ENCODE measurements at places on chromosomes 2 and 18.

DNA sequence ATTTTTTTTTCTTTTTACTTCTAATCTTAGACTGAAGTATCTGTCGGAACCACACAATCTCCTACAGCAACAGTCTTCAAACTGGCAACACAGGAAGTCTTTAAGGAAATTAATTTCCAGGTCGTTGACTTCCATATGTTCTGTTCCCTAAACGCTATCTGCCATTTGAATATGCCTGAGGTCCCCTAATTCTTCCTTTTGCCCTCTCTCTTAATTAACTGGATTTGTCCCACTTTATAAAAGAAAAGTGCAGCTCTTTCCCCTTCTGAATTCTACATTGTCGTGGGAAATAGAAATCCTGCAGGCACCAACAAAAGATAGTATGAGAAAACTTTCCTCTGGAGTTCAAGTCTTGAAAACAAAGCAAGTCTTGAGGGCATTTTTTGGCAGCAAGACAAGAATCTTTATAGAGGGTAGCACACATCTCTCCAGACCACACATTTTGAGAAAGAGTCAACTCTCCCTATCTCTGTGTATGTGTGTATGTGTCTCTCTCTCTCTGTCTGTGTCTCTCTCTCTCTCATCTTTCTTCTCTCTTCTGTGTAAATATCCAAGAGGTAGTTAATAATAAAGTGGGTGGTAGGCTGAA is 879.8 kb downstream of the SOCS6 start:
- no peak for DNase-seq

DNA sequence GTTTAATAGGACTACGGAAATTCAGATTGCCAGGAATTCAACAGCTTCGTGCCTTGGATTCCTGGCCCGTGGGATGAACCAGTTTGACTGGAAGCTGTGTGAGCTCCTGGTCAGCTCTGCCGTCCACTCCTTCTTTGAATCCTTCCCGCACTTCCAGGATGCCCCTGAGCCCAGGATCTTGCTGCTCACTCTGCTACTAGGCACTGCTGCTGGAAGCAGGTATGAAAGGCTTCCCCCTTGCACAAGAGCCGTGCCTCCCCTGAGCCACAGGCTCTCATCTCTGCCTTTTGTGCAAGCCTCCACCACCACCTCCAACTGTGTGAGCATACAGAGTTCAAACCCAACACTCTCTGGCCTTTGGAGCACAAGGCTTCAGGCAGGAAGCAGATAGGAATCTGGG is 34.9 kb downstream of the EN1 start:
- DNase-seq = no peak

- DNase-seq = no peak
Observed at GRCh38 chr18:72612894-72613533, 68.9 kb upstream of the CBLN2 start.

GRCh38 chr2:62589691-62590356 is 83.8 kb upstream of the TMEM17 start:
- DNase-seq = no peak

GRCh38 chr18:37176621-37176934 is 347.7 kb downstream of the KIAA1328 start:
- no peak for DNase-seq

DNA sequence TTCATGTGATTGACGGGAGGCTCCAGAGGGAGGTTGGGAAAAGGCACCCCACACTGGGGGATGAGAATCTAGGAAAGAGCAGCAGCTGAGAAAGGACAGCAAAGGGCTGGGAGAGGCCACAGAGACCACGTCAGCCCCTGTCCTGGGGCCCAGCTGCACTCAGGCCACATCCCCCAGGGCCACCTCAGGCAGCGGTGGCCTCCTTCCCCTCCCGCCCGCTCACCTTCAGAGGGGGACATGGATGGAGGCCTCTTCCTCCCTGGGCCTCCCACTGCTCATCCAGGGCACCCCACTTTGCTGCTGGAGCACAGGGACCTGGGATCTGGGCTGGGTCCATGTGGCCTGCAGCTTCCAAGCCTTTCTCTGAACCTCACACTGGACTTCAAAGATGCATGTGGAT is 199.8 kb upstream of the HDAC4 start:
- no peak for DNase-seq

- no peak for DNase-seq
Observed at GRCh38 chr2:221200184-221200839, 371.8 kb downstream of the EPHA4 start.

- DNase-seq = no peak
Observed at GRCh38 chr18:78731398-78732032, 248.1 kb upstream of the SALL3 start.

GRCh38 chr2:121469356-121469755 is 61.3 kb upstream of the RNU4ATAC start:
- no peak for DNase-seq

DNA sequence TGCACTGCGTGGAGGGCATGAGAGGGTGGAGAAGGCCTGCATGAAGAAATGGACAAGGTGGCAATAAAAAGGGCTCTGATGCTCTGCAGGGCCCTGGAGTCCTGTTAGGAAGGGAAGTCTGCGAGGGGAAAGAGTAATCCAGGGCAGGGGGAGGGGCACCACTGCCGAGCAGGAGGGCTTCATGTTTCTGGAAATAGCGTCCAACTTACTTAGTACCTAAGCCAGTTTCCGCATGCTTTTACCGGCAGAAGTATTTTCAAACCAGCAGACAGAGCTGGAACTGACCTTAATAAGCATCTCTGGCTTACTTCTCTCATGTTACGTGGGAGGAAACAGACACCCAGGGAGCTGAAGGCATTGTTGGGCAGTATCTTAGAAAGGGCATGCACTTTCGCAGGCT is 156.7 kb downstream of the GALNT14 start:
- DNase-seq = no peak

DNA sequence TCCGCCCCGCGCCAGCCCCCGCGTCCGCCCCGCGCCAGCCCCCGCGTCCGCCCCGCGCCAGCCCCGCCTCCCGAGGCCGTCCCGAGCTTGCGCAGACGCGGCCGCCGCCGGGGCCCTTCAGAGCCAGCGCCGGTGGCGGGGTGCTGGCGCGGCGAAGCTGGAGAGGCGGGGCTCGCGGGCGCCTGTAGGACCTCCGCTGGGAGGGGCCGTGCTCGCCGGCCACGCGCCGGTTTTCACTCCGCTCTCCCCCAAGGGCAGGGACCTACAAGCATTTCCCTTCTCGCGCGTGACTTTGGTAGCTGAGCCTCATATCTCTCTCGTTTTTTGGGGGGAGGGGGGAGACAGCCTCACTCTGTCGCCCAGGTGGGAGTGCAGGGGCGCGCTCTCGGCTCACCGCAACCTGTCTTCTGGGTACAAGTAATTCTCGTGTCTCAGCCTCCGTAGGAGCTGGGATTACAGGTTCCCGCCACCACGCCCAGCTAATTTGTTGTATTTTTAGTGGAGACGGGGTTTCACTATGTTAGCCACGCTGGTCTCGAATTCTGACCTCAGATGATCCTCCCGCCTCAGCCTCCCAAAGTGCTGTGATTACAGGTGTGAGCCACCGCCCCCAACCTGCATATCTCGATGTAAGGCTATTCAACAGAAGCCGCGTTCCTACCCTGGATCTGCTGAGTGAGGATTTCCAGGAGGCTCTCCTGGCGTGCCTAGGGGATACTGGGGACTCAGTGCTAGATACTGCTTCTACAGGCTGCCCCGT is at the start of gene ZNF514:
TSS of gene ZNF514 (minus strand) at position 159 of the 760 bp plus-strand sequence. CDS start 6,595 bp downstream, outside the sequence.
- DNase-seq = peak; percentile 41

DNA sequence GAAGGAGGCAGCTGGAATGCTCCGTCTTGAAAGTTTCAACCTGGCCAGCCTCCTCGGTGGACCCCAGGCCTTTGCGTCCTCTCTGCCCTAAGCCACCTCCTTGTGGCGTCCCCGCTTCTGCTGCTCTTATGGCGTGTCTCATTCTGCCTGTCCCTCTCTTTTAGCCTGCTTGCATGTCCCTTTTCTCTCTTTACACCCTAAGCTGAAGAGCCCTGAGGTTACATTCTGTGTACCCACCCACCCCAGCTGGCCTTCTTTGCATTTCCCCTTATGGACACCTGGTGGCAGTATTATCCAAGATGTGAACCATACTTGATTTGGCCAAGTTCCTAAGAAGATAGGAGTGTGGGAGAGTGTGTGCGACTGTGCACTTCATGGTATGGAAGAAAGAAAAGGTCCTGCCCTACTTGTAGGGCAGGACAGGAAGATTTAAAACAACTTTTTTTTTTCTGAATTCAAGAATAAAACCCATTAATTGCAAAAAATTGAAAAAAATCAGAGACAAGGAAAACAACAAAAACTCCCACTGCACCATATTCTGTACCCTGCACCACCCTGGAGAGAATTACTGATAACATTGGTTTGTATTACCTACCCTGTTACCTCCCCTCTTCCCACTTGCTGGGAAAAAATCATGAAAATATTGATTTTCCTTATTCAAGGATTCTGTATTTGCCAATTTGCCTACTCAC is 77.4 kb downstream of the DYSF start:
- DNase-seq = no peak

GRCh38 chr2:17680119-17680518 is 73.5 kb downstream of the SMC6 start:
- no peak for DNase-seq

GRCh38 chr18:28127763-28128658 is 48.9 kb downstream of the CDH2 start:
- no peak for DNase-seq

- DNase-seq = no peak
Observed at GRCh38 chr2:72974436-72974754, 57.1 kb downstream of the EMX1 start.

Measured in NCI-H1930 (cell line).